MCF 10A (cell line): ENCODE measurements at places on chromosomes 7 and 10.
A peak's percentile ranks its signal among the peaks of the same experiment; 100 is the strongest.

GRCh38 chr7:151482883-151483710 lies 36.6 kb downstream of the RHEB start:
- DNase-seq, result no peak

GRCh38 chr7:26397796-26398426 lies 106.2 kb downstream of the SNX10 start:
- no peak for DNase-seq

- DNase-seq, result peak; percentile 45
Measured at GRCh38 chr10:11610826-11611247, 613 bp downstream of the USP6NL start.

DNA sequence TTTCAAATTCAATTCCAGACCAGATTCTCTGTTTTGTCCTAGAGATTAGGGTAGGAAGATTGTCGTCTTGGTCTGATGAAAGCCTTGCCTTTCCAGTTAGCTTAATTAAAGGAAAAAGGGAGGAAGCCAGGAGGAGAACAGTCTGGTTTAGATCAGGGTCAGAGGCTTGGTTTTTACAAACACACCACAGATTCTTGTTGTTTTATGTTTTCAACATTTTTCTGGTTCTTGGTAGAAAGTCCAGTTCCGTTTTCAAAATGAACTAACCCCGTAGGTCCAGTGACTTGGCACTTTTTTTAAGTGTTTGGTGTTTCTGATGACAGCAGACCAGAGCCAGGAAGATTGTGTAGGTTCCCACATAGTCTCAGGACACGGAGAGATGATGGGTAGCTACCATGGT lies 167.1 kb upstream of the INHBA start:
- DNase-seq, result no peak

- peak; percentile 10 for DNase-seq
Measured at GRCh38 chr10:60281331-60281730, 108.3 kb downstream of the ANK3 start.

GRCh38 chr7:45106-46090 lies 147.0 kb upstream of the FAM20C start:
- DNase-seq, result no peak

DNA sequence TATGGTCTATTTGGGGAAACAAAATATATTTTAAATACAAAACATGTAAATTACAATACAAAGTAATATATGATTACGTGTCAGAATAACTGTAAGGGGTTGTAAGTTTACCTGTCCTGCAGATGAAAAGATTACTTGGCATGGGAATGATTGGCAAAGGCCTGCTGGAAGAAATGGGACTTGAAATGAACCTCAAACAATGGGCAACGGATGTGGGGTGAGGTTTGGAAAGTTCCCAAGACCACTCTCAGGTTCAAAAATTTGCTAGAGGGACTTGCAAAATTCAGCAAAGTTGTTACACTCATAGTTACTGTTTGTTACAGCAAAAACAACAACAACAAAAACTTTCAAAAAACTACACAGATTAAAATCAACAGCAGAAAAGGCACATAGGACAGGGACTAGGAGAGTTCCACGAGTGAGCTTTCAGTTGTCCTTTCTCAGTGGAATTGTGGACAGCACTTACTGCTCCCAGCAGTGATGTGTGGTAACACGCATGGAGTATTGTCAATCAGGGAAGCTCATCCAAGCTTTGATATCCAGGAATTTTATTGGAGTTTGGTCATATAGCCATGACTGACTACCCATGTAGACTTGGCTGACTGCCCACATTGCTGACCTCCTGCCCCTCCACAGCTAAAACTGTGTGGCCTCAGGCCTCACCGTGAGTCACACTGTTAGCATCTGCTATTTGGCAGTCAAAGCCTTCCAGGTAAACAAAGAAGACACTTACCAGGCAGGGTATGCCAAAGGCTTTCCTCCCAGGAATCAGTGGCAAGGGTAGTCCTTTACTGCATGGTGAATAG lies 43.8 kb downstream of the EXOC6 start:
- peak; percentile 99 for DNase-seq

DNA sequence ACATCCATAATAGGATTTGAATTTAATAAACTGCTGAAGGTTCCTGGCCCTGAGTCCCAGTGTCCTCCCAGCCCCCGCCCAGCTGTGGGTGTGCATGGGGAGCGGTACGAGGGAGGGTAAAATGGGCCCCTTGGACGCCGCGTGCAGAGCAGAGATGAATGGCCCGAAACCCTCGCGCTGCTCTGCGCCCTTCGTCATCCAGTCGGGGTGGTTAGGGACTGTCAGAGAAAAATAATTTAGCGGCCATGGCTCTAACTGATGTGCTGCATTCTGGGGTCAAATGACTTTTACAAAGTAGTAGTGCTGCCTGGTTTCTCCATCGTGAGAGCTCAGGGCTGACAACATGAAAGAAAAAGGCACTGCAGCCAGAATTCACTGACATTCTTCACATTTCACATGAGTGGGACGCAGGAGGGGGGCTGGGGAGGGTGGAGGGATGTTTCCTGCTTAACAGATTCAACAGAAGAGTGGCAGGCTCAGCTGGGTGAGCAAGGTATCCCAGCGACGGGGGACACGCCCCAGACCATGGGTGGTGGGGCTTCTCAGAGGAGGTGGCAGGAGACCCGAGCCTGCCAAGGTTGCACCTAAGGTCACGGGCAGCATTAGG lies 304.5 kb downstream of the WDR37 start:
- DNase-seq, result no peak

DNA sequence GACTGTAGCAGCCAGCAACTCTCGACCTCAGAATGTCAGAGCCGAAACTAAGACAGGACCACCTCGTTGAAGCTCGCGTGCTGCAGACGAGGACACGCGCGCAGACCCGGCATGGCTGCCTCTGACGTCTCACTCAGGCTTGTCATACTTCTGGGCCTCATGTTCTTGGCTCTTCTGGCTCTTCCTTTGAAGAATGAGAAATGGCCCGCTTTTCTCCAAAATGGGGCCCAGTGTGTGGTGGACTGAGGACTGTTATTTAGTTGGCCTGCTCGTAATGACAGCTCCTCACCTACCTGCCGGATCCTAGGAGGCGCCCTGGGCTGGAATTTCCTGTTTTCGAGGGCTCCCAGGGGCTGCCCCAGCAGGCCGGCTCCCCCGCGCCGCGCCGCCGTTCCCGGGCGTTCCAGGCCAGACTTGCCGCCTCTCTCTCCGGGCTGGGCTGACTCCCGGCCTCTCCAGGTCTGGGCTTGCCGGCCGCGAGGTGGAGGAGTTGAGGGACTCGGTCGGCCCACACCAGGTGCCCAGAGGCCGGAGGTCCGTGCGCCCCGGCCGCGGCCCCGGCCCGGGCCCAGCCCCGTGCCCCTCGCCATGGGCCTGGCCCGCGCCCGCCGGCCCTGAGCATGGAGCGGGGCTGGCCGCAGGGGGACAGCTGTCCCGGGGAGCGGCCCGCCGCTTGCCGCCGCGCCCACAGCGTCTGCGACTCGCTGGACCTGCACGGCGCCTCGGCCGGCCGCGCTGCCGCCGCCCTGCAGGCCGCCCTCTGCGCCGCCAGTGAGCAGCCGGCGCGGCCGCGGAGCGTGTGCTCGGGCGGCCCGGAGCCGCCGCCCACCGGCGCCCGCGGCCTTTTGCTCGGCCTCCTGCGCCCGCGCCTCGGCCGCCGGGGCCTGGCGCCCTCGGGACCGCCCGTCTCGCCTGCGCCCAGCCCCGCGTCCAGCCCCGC lies 28.1 kb downstream of the AGAP3 start:
- peak; percentile 59 for DNase-seq

GRCh38 chr7:102417105-102417504 lies 16.3 kb upstream of the ORAI2 start:
- no peak for DNase-seq
